ENCODE measurements at places on chromosomes 5 and 9.
A peak's percentile ranks its signal among the peaks of the same experiment; 100 is the strongest.

DNA sequence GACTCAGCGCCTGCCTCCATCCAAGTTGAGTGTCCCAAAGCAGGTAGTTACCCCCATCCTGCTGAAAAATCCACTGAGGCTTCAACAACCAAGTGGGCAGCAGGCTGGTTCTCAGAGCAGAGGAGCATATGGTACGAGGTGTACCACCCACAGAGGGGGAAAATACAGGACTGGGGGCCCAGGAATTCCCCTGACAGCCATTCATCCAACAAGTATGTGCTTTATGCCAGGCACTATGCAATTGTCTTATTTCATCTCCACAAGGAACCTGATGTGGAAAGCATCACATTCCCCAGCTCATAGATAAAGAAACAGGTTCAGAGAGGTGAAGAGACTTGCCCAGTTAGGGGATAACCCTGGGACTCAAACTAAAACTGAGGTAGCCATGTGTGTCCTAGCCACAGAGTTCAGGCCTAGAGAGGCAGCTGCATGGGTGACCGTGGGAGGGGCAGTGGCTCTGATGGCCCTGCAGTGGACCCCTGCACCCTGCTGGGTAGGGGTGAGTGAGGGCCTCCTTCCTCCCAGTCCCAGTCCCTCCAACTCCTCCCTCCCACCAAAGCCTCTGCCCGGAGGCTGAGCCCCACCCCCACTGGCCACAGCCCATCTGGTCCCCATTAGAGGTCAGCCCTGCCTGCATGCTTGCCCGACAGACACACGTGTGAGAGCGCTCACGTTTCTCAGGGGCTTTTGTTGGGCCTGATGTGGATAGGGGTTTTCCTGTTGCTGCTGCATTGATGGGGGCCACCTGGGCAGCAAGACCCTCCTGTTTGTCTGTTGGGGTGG lies 11.5 kb downstream of the PDLIM4 start:
- peak; percentile 74 for DNase-seq

DNA sequence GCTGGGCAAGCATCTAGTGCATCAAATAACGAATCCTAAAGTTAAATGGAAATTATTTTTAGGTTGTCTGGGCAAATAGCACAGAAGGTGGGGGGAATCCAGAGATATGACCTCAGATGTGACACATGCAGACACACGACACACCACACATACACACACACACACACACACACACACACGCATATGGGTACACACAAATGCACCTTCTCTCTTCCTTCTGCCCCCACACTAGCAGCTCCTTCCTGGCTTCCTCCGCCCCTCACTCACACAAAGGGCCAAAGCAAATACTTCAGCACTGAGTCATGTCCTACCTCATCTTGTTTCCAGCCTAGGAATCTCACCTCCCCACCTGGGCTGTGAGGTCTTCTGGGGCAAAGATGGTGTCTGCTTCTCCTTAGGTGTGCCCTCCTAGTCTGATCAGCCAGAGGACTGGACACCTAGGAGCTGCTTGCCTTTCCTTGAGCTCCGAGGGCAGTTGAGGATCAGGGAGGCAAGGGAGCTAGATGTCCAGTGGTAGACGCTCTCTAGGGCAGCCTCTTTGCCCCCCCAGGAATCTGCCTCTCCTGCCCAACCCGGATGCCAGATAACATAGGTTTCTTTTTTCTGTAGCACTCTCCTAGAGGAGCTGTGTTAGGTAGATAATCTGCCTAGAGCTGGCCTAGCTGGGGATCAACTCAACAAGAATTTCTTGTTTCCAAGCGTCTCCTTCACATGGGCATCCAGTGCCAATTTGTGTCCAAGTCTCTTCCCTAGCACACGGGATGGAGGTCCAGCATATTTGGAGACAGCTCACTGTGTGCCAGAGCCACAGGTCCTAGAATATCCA lies 14.3 kb upstream of the JADE2 start:
- DNase-seq: no peak

GRCh38 chr5:56783261-56783660 lies 32.1 kb upstream of the MAP3K1 start:
- no peak for DNase-seq

GRCh38 chr9:12790001-12790400 lies 15.2 kb downstream of the LURAP1L start:
- DNase-seq: no peak

GRCh38 chr9:22158927-22159346 lies 149.8 kb upstream of the CDKN2B start:
- peak; percentile 74 for DNase-seq

DNA sequence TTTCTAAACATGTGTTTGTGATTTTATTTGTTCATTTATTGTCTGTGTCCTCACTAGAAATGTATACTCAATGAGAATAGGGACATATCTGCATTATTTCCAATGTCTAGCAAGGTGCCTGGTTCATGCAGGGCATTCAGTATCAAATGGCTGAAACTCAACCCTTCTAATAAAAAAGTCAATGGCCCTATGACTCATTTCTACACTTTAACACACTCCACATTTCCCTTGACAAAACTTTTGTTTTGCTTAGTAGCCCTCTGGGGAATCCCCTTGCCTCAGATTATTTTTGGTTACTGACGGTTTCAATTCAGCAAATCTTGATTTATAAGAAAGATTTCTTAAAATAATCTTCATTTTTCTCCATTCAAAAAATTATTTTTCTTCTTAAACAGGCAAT lies 206.0 kb upstream of the DMRTA1 start:
- DNase-seq: peak; percentile 40

GRCh38 chr9:12680341-12680740 lies 12.8 kb upstream of the TYRP1 start:
- peak; percentile 70 for DNase-seq

- no peak for DNase-seq
Measured at GRCh38 chr5:34899066-34899465, 16.2 kb downstream of the RAD1 start.

- no peak for DNase-seq
Measured at GRCh38 chr5:17477573-17478265, 20.3 kb upstream of the TAF11L2 start.

DNA sequence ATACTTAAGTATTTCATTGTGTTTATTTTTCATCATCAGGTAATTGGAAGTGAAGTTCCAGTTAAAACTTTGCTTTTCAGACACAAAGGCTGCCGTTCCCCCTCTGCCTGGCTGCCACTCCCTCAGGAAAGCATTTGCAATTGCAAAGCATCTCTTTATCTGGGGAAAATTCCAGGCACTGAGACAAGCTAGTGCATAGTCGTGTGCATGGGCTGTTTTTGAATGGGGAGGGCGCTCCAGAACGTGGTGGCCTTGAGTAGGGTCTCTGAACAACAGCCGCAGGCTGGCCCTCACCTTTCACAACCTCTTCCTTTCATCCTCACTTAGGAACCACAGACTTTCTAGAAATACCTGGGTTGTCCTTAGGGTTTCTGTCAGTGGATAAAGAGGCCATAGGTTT lies 285.1 kb upstream of the ADAMTS16 start:
- DNase-seq: no peak

DNA sequence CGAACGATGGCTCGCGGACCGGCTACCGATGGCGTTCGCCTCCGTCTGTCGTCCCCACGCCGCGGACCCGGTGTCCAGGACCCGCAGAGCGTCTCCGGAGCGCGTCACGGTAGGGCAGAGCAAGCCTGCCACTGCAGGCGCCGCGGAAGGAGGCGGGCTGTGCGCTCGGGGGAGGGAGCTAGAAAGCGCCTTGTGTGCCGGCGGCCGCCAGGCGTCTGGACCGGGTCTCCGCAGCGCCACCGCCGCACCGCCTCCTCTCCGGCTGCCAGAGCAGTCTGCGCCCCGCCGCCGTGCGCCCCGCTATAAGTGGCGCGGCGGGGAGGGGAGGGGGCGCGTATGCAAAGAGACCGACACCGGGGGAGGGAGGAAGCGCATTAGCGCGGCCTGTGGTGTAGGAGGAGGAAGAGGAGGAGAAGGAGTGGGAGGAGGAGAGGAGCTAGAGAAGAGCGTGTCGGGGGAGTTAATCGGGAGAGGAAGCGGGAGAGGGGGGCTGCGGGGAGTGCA lies at the start of gene ENC1:
ENC1 (minus strand) TSS at position 279 of the 504 bp plus-strand sequence. CDS start 4,243 bp downstream, outside the sequence.
- peak; percentile 89 for DNase-seq

- DNase-seq: no peak
Measured at GRCh38 chr5:11311272-11311671, 550.2 kb upstream of the DAP start.

GRCh38 chr5:58999804-59000203 lies 416.9 kb downstream of the RAB3C start:
- DNase-seq: no peak

DNA sequence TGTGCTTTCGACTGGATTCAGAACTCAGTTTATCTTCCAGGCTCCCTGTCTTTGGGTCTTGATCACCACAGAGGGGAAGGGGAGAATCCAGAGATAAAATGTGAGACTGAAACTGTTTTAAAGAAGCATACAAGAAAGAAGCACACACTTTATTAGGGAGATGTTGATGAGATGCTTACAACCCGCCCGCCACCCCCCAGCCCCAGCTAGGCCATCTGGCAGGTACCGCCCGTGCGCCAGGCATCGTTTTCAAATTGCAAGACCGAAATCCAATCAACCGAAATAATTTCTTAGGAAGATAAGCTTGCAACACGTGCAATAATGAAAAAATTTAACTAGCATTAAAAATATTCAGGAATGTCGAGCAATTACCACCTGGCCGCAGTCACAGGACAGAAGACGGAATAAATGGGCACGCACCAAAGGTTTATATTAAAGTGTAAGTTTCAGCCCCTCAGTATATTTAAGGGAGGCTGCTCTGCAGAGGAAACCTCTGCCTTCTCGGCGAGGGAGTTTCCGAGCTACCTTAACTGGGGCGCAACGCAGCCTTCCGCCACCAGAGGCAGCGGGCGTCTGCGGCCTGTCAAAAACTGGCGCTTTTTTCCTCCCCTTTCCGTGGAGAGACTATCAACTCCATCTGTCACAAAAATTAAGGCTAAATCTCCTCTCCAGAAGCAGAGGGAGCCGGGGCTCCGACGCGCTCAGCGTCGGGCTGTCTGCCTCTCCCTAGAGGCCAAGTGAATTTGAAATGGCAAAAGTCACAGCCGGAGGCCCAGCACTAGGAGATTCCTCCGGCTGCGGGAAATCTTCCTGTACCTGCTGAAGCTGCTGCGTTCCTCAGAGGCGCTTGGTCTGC lies 996 bp upstream of the GAS1 start:
- DNase-seq: peak; percentile 85

- DNase-seq: no peak
Measured at GRCh38 chr9:112271466-112272098, 61.8 kb downstream of the PTBP3 start.

DNA sequence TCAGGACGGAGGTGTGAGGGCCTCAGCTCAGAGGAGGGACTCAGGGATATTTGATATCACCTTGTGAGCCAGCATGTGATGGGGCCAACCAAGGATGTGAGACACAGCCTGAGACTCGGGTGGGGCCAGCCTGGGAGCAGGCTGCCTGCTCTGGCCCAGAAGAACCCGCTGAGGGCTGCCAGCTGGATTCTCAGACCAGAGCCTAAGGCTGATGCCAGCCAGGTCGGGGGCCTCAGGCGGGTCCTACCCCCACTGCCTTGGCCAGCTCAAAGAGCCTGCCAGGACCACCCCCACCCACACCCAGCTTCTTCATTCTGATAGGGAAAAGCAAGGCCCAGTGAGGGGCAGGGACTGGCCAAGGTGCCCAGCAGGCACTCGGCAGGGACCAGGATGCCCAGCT lies 20.3 kb upstream of the DUSP1 start:
- DNase-seq: no peak

GRCh38 chr9:137834846-137835546 lies 42.6 kb upstream of the CACNA1B start:
- DNase-seq: no peak

GRCh38 chr9:105121861-105122430 lies 122.5 kb upstream of the SLC44A1 start:
- no peak for DNase-seq

GRCh38 chr5:128979761-128980160 lies 14.5 kb downstream of the SLC27A6 start:
- no peak for DNase-seq

DNA sequence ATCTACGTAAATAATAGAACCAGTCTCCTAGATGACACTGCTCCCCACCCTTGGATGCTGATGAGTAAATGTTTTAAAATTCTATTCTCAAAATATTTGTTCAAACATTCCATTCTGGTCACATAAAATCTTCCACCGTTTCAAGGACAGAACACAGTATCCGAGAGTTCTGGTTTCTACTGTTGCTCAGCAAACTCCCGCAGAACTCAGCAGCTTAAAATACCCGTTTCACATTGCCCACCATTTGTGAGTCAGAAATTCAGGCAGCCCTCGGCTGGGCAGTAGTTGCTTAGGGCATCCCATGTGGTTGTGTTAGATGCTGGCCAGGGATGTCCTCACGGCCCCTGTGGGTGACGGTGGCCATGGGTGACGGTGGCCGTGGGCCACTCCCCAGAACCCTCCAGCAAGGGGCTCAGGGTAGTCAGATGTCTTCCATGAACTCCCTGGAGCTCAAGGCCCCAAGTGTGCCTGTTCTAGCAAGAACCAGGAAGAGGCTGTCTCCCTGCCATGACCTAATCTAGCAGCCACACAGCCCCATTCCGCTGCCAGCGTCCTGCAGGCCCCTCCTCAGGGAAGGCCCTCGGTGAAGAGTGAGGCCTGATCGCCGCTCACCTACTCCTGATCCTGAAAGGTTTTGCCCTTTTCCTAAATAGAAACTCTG lies 17.4 kb downstream of the MGAT1 start:
- DNase-seq: peak; percentile 73

- DNase-seq: no peak
Measured at GRCh38 chr5:143055596-143056338, 285.6 kb downstream of the ARHGAP26 start.

DNA sequence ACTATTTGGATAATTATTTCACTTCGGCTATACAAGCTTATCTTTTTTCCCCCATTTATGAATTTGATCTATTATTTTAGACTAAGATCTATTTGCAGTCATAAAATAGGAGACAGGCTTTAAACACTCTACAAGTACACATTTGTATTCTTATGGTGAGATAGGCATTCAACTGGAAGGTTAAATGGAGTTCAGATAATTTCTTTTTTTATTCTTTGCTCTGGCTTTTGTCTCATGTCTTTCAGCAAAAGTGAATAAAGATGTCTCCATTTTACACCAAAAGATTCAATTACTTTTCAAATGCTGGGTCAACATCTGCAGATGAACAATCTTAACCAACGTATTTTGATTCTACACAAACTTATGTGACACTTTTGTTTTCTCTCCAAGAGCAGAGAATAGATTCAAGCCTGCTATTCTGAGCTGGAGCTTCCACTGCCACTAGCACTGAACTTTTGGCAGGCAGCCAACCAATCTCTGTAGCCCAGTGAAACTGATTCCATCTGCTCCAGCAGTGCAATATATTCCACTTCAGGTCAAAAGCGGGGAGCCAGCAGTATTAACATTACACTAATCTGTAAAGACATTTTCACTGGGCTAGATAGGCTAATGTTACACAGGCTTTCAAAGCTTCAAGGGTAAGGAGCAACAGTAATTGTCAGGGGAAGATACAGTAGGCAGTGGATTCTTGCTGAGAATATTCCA lies 452.0 kb upstream of the ZNF608 start:
- peak; percentile 89 for DNase-seq

DNA sequence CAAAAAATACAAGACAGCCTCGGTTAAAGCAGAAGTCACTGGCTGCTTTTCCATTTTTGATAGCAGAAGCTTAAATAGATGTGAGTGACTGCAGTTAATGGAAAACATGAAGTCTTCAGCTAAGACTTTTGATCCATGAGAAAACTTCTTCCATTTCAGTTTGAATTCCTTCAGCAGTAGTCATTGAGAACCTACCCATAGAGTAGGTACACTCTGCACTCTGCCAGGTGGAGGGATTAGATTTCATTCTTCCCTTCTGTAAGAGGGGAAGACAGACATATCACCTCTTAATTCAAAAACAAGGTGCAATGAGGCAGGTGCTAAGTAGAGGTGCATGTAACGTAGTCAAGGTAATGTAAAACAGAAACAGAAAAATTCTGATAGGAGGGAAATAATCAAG lies 26.7 kb upstream of the XPA start:
- no peak for DNase-seq
